ENCODE measurements at places on chromosomes 1 and 21. TPM values are rescaled to one million over a fixed set of nuclear protein-coding genes. Genes with fewer than 3 reads are reported as not detected.

DNA sequence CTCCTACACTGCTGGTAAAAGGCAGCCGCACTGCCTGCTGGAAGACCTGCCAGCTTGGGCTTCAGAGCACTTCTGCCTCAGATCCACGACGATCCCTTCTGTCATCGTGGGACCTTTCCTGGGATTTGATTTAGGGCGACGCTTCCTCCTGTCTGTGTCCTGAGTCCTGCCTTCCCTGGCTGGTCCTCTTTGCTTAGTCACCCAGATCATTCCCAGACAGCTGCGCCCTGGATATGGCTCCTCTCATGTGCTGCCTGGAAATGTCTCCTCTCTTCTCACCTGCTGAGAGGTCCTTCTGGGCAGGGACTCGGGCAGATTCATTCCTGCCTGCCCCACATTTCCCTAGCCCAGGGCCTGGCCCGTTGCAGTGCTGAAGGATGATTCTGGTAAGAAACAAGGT lies 72.4 kb upstream of the POU3F1 start:
- no peak for DNase-seq
- H3K4me1 ChIP-seq, result no peaks in the 10 kb centered on the region
- H3K27me3 ChIP-seq, result no peaks in the 10 kb centered on the region
- H3K36me3 ChIP-seq, result no peaks in the 10 kb centered on the region
- H3K4me3 ChIP-seq, result no peak overlapping the region

DNA sequence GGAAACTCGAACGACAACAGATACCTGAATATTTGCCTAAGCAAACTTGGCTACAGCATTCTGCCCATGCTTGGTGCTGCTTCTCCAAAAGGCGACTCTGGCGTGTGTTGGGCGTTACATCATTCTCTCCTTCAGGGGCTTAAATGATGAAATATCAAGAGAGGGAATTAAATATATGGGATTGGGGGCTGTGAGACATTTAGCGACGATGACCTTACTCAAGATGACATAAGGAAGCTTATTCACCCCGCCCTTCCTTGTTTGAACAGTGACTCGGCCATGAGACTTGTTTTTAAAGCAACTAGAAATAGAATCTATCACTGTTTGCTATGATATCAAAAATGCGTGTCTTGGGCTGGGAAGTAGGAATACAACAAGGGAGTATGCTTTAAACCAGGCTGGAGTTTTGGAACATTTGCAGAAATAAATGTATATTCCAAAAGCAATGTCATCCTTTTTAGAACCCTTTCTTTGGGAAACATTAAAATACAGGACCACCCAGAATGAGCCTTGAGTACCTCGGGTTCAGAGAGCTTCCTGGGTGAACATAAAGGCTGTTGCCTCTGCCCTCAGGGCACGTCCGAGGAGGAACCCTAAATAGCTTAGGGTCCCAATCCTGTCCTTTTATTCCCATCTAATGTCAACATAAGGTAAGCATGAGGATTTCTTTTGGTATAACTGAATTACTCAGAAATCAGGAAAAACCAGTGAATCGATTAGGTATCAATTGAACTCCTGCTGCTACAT lies 123.3 kb upstream of the SLC45A1 start:
- no peaks in the 10 kb centered on the region for H3K36me3 ChIP-seq
- no peaks in the 10 kb centered on the region for H3K27me3 ChIP-seq
- DNase-seq, result no peak
- peak overlapping the region; percentile 46 for H3K27ac ChIP-seq

OR2T5 gene
- total RNA-seq, result not detected

- no peak overlapping the region for H3K4me3 ChIP-seq
- DNase-seq, result no peak
- H3K27ac ChIP-seq, result no peak overlapping the region
- no peaks in the 10 kb centered on the region for H3K27me3 ChIP-seq
- no peaks in the 10 kb centered on the region for H3K4me1 ChIP-seq
These were observed 1239.3 kb downstream of the MRPL39 start for GRCh38 chr21:24367936-24368335.

DNA sequence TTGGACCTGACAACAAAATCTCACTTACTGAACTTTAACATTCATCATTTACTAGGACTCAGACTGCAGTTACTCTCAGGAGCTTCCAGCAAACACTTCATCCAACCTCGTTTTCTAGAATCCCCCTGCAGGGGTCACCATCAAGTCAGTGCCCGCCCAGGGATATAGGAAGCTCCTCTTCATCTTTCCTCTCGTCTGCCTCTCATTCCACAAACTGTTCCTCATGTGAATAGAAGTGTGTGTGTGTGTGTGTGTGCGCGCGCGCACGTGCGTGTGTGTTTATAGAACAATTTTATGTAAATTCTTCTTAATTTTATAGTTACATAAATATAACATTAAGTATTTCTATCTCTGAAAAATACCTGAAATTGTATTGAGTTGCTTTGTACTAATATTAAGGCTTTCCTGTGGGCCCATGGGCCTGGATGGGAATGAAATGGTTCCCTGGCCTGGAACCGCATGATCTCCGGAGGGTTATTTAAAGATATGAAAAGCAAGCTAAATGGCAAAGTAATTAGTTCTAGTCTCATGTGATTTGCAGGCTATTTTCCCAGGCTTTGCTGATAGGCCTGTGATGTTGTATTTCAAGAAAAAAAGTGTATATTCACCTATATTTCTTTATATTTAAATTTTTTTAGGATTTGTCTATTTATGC lies 21.7 kb upstream of the ABCD3 start:
- H3K27ac ChIP-seq, result no peak overlapping the region
- H3K4me1 ChIP-seq, result no peaks in the 10 kb centered on the region
- no peaks in the 10 kb centered on the region for H3K27me3 ChIP-seq
- no peaks in the 10 kb centered on the region for H3K36me3 ChIP-seq
- no peak for DNase-seq

DNA sequence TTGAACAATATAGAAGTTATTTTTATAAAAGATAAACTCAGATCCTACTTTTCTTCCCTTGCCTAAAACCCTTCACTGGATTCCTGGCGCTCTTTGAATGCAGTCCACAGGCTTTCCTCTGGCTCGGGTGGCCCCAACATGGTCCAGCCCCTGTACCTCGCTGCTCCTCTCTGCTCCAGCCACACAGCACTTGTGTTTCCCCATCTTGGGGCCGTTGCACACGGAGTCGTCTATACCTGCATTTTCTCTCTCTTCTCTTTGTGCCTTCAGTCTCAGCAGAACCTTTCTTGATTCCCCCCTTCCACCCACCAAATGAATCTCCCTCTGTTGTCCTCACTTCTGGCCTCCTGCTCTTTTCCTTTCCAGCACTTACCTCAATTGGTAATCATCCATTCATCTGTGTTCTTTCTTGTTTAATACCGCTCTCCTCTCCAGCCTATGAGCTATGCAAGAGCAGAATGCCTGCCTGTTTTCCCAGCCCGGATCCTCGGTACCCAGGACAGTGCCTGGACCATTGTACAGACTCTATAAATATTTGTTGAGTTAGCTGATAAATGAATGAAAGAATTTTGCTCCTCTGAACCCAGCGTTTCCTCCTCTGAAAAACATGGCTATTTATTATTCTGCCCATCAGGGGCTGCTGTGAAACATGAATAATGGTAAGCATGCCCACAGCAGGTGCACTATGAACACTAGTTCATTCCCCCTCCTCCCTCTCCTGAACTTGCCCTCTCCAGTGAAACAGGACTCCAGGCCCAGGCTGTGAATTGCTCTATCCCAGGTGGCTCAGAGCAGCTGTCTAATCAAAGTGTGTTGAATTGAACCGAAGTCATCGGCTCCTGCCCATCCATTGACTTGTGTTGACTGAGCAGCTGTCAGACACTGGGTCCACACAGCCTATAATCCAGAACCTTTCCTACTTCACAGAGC lies 266.9 kb downstream of the PTPRU start:
- DNase-seq, result no peak
- H3K4me1 ChIP-seq, result no peaks in the 10 kb centered on the region
- H3K36me3 ChIP-seq, result no peaks in the 10 kb centered on the region
- no peak overlapping the region for H3K4me3 ChIP-seq

GRCh38 chr1:97516588-97516987 lies 404.2 kb downstream of the DPYD start:
- H3K27ac ChIP-seq, result no peak overlapping the region
- H3K4me3 ChIP-seq, result no peak overlapping the region
- H3K36me3 ChIP-seq, result no peaks in the 10 kb centered on the region
- DNase-seq, result no peak
- H3K4me1 ChIP-seq, result no peaks in the 10 kb centered on the region
- H3K27me3 ChIP-seq, result no peaks in the 10 kb centered on the region

DNA sequence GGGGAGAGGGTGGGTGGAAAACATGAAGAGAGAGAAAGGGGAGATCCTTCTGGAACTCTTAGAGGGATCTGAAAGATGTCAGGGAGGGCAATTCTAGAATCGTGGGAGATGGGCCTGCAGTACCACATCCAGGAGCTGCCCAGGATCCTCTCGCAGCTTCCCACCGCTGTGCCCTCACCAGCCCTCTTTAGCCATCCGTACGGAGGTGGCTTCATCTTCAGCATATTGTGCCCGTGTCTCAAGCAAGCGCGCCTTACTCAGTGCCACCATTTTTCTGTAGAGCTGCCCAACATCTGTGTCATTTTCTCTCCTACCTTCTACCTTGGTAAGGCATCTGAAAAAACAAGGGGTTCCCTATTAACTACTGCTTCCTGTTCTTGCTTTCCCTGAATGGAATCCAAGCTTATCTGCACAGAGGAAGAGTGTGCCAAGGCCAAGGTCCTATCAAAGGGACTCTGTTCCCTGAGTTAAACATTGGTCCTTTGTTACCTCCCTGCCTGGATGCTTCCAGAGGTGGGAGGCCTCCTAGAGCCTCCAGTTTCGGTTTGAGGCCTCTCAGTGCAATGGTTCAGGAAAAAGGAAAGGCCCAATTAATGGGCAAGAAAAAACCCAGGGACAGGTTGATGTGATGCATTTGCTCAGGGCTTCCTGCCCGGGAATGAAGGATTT lies 23.2 kb downstream of the C1orf116 start:
- no peak overlapping the region for H3K4me3 ChIP-seq
- no peaks in the 10 kb centered on the region for H3K27me3 ChIP-seq
- no peak for DNase-seq
- H3K36me3 ChIP-seq, result no peaks in the 10 kb centered on the region
- H3K27ac ChIP-seq, result peak overlapping the region; percentile 87
- H3K4me1 ChIP-seq, result peaks cover 24% of the 10 kb centered on the region

DNA sequence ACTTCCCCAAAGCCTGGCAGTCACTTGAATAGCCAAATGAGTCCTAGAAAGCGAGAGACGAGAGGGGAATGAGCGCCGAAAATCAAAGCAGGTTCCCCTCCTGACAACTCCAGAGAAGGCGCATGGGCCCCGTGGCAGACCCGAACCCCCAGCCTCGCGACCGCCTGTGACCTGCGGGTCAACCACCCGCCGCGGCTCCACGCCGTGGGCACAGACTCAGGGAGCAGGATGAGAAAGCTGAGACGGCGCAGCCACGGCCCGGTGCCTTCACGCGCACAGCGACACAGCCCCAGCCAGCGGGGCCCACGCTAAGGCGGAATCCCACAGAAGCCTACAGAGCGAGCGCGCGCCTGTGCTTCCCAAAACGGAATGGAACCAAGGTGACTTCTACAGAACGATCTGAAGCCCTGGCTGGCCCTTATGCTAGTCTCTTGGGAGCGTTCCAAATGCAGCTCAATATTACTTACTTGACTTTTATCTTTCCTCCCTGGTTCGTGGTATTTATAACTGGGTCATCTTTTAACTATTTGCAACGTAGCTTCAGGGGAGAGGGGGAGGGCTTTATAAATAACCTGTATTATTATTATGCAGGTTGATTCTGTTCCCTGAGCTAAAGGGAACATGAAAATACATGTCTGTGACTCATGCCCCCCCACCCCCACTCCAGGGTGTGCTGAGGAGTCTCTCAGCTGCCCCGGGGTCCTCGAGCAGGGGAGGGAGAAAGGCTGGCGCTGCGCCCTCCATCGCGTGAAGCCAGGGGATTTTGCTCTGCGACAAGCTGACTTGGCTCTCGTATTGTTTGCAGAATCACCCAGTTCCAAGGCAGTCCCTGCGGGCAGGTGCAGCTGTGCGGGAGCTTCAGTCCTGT lies 1.7 kb downstream of the TSPEAR start:
- DNase-seq, result no peak
- no peak overlapping the region for H3K4me3 ChIP-seq
